Activated CD4-positive, alpha-beta T cell treated with anti-CD3 and anti-CD28 coated beads, Interleukin-2, Interleukin-4, amounts not matched to agents 100 ng/mL and 50 ng/mL, durations not matched to agents 16 hours and 8 hours (primary cell): ENCODE measurements at places on chromosomes 16 and 17.

DNA sequence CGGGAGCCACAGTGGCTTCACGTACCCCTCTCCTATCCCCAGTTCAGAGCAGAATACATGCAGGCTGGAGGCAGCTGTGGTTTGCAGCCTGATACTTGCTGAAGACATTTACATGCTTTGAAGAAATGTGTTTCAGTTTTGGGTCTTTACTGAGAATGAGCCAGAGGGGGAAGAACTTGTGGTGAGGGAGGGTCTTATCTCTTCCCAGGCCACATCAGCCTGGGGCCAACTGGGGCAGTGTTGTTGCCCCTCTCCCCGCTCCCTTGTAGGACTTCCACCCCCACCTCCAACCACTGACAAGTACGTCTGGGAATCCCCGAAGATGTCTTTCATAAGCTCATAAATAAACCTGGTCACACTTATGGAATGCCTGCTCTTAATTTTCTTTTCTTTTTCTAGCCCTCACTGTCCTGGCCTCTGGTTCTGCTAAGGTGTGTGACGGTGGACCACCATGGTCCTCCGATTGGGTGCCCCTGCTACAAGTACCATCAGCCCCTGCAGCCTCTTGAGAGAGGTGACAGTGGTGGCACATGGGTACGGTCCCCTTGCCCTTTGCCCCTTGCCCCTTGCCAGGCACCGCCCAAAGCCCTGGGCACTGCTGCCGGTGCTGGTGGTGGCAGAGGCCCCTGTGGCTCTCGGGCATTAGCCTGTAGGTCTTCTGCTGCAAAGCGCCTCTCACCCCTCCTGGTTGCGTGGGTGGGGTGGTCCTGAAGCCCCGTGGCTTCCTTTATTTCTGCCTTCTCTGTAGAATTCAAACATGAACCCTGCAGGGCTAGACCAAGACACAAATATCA, 144.8 kb upstream of the RPH3AL start:
- no peak for DNase-seq

- no peak for DNase-seq
Measured at GRCh38 chr17:16941072-16942036, 30.6 kb downstream of the TNFRSF13B start.

DNA sequence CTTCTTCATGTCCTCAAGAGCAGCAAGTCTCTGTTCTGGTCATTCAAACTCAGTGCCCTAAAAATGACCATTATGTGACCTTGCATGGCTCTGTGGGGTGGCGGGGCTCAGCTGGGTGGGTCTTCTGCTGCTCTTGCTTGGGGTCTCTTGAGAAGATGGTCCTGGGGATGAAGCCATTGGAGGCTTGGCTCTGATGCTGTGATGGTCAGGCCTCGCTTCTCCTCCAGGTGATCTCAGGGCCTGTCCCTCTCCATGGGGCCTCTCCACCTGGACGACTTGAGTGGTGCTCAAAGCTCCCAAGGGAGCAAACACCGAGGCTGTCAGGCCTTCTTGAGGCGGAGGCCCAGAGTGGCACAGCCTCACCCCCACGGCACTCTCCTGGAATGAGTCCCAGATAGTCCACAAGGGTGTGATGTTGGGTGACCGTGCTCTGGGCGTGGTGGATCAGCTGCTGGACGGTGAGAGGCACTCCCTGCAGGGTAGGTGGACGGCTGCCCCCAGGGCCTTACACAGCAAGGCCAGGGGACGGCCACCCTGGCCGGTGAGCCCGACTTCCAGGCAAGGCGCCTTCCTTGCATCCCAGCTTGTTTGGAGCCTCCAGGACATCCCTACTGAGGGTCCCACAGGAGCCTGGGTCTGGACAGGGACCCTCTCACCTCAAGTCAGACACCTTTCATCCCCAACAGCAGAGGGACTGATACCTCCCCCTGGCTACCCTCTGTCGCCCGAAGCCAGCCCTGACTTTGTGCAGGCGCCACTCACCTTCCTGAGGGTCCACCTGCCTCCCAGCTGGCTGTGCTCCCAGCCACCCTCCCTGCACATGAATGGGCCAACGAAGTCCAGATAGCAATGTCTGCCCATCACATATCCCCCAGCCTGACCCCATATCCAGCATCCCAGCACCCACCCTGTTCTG, 48.7 kb downstream of the USP22 start:
- no peak for DNase-seq

DNA sequence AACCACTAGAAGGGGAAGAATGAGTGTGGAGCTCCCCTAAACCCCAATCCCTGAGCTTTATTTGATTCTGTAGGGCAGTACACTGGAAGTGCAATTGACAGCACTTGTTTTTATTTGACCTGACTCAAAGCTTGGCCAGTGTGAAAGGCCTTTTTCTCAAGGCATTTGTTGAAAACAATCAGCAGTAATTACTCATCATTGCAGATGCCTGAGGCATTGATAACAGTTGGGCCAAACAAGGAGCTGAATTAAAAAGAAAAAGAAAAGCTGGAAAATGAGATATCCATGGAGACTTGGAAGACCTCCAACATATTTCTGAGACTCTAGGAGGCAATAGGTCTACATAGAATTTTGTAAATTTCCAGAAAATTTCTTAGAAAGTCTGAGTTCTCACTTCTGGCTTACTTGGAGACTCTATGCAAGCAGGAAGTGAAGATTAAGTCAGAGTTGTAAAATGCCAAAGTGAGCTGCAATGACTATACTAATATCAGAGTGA, 200.8 kb upstream of the KCNJ16 start:
- DNase-seq: no peak

- DNase-seq: no peak
Measured at GRCh38 chr17:61076621-61077031, 323.0 kb upstream of the TBX2 start.

DNA sequence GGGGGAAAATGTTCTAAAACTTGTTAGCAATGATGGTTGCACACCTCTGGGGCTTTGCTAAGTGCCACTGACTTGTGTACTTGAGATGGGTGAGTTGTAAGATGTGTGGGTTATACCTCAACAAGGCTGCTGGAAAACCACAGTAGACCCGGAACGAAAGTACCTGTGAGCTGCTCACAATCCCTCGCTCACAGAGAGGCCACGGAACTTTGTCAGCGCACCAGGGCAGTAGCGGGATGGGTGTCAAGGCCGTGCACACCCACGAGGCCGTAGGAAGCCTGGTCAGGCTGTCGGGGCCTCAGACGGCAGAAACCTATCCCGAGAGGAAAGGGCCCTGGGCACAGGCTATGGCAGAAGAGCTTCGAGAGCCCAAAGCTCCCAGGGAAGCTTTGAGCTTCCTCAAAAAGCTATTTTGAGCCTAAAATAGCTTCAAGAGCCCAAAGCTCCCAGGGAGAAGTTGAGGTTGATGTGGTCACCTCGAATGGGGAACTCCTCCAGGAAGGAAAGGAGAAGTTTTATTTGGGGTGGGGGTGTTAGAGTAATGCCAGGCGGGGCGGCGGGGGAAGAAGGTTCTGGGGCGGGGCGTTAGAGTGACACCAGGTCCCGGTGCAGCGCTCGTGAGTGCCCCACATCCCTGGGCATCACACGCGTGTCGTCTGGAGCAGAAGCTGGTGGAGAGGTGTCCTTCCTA, 19.0 kb downstream of the CBFA2T3 start:
- DNase-seq: peak; percentile 16

- DNase-seq: no peak
Measured at GRCh38 chr17:45145035-45145389, 3.3 kb upstream of the HEXIM1 start.

GRCh38 chr17:44522883-44523671, 19.9 kb upstream of the GPATCH8 start:
- DNase-seq: peak; percentile 67

- no peak for DNase-seq
Measured at GRCh38 chr17:31780483-31780882, 78.6 kb downstream of the COPRS start.

DNA sequence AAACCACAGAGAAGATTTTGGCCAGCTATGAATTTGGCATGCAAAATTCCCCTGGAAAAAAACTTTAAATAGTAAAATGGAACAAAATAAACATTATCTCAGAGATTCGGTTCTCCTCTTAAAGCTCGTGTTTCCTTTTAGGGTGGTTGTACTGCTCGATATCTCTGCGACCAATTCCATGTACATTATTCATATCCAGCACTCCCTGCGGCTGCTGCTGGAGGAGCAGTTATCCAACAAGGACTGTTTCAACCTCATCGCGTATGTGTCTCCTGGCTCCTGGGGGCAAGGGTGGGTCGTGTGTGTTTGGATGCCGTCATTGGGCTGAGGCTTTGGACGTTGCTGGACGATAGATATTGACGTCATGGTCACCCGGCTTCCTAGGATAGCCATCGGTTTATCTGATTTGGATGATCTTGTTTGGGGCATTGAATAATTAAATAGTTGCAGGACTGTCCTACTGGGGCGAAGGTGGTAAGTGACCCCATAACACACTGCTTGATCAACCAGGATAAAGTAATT, 33.8 kb downstream of the VWA3A start:
- DNase-seq: no peak

GRCh38 chr17:41547378-41547841, 19.3 kb upstream of the KRT19 start:
- no peak for DNase-seq

DNA sequence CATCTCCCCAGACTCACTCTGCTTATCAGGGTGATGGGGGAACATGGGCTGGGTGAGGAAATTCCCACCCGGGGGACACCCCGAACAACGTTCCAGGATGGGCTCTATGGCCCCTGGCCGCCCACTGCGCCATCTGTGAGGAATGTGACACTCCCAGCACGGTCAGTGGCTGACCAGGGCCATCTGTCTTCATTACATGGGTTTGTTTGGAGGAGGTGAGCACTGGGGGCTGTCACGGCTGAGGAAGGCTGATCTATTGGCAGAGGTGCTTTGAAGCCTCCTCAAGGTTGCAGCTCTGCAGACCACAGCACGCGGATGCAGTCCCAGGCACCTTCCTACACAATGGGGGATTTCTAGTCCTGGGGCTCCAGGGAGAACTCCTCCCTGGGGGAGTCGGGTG, 214.1 kb upstream of the FOXF1 start:
- no peak for DNase-seq

DNA sequence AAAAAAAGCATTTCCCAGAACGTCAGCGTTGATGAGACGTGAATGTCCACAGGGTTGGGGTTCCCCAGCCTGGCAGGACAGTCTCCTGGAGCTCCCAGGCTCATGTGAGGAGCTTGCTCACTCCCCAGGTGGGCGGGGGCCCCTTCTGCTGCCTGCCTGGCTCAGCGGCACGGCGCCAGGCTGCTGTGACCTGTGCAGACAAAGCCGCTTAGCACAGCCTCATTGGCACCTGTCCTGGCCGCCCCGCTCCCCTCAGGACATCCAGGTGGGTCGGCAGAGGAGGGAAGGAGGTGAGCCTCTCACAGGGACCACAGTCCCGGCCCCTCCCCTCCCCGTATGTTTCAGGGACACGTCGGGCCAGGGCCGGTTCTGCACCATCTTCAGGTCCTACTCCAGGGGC, 12.9 kb upstream of the WFIKKN1 start:
- DNase-seq: no peak

GRCh38 chr17:376936-377863, 24.6 kb upstream of the RPH3AL start:
- no peak for DNase-seq

GRCh38 chr16:58492735-58493134, 7.2 kb upstream of the NDRG4 start:
- DNase-seq: no peak

GRCh38 chr16:3113765-3114479, 1.5 kb downstream of the ZNF205 start:
- no peak for DNase-seq

- DNase-seq: peak; percentile 44
Measured at GRCh38 chr16:30395155-30395991, at the start of gene ZNF48. Gene ZNF48, plus strand, starts transcription at chr16:30395420. Its CDS starts 375 bp downstream, at chr16:30395795.

DNA sequence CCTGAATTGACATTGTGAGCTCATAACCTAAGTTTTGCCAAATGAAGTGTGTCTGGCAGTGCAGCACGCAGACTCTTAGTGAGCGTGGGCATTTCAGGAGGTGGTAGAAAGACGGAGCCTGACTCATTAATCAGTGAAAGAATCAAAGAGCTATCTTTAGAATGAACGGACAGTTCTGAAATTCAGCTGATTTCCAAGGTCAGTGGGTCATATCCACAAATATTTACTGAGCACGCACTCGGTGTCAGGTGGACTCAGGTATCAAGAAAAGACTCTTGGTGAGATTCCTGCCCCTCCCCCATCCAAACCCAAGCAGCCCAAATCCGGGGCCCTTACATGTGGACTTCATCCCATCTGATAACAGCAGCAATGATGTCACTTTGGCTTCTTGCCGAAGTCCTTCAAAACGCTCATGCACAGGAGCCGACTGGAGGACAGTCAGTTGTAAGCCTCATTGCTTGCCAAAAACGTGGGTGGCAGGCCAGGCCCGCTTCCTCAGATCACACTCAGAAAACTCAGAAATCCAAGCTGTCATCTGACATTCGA, 185.8 kb downstream of the HS3ST3A1 start:
- DNase-seq: no peak

DNA sequence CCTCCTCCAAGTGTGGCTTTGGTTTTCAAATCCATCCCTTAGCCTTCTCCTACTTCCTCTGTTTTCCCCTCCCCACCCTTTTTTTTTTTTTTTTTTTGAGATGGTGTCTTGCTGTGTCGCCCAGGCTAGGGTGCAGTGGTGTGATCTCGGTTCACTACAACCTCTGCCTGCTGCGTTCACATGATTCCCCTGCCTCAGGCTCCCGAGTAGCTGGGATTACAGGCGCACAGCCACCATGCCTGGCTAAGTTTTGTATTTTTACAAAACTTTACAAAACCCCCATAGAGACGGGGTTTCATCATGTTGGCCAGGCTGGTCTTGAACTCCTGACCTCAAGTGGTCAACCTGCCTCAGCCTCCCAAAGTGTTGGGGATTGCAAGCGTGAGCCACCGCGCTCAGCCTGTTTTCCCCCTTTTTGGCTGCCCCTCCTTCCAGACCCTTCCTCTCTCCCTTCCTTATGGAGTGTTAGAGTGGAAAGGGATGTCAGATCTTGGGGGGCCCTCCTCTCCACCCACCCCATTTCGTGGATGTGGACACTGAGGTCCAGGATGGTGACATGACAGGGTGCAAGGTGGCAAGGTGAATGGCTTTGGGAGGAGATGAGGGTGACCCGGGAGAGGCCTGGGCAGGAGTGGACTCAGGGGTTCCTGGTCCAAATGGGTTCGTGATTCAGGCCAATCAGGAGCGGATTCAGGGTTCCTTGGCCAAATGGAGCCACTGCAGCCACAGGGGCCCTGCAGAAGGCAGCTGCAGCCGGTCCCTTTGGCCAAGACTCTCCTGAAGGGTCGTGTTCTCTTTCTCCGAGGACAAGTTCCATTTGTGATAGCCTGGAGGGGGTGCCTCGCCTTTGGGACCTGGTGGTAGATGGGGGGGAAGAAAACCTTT, 4.8 kb downstream of the ABCC1 start:
- no peak for DNase-seq

DNA sequence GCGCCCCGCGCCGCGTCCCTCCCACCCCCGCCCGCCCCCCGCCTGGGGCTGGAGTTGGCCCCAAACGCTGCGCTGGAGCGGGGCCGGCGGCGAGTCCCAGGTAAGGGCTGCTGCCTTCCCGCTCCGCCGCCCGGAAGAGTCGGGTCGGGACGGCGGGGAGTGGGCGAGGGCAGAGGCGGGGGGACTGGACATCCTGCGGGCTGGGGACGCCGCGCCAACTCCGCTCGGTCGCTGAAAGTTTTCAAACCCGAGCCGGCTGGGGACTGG, 469 bp downstream of the GPRC5C start:
- no peak for DNase-seq
